ENCODE measurements at places on chromosomes 3 and 15.

- no peak for DNase-seq
These were observed 594.8 kb downstream of the MAGI1 start for GRCh38 chr3:65443739-65444446.

DNA sequence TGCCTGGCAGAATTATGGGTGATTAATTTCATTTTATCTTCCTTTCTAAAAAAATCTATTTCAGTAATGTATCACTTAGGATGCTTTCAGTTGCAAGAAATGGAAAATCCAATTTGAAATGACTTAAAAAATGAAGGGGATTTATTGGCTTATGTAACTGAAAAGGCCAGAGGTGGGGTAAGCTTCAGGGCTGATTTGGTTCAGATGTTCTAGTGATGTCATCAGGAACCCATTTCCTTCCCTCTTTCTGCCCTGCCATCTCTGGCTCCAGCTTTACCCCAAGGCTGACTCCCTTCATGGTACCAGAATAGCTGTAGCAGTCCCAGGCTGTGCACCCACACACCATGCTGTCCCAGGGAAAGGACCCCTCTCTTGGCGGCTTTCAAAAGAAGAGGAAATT, 18.5 kb upstream of the REC114 start:
- peak; percentile 49 for DNase-seq

- no peak for DNase-seq
These were observed 4.6 kb upstream of the CTNNB1 start for GRCh38 chr3:41194701-41195100.

- no peak for DNase-seq
These were observed 184.1 kb downstream of the LPP start for GRCh38 chr3:188338086-188338485.

DNA sequence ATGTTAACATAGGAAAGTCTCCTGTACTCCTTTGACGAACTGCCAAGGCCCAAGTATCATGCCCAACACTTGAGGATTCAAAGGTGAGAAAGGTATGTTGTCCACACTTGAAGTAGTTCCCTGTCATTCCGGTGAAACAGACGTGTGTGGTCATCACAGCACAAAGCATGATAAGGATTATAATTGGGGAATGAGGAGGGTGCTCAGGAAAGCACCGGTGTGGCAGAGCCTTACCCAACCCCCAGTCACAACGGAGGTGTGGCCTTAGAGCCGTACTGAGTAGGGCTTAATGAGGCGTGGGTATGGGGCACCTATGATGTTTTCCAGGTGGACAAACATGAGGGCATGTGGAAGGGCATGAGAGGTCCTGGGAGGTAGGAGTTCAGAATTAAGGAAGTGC, 203.0 kb upstream of the NR2E3 start:
- no peak for DNase-seq

DNA sequence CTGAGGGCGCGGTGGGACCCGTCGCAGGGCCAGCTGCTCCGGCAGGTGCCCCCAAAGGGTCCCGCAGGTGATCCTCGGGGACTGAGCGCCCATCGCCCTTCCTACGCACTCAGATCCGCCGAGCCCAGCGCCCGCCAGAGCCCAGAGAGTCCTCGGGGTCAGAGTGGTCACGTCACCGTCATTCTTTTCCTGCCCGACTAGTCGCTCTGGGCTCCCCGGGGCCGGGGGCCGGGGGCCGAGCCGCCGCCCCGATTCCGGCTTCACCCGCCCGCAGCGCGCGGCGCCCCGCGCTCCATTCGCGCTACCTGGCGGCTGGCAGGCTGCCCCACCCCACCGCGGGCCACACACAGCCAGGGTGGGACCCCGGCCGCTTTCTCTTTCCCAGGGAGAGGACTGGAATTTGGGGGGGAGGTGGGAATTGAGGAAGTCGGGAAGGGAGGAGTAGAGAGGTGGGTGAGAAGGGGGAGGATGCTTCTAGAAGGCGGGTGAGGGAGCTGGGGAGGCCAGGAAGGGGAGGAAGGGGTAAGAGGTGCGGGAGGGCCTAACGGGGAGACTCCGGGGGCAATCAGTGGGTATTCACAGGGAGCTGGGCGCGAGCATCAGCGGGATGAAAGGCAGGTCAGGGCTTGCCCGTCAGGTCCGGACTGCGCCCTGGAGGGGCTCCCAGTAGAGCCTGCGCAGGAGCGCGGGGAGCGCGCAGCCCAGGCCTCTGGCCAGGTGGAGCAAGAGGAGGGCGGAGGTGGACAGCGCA, 36.1 kb upstream of the EPHB3 start:
- no peak for DNase-seq

Measured in inflammatory macrophage treated with lipopolysaccharide for 1 hour (primary cell).